ENCODE measurements at places on chromosomes 13 and 19. TPM values are rescaled to one million over a fixed set of nuclear protein-coding genes. Genes with fewer than 3 reads are reported as not detected.

CEACAM20 gene
- not detected for total RNA-seq

KIR3DL2 gene
- total RNA-seq = not detected

ZIM2 gene
- total RNA-seq = 0.26 TPM

RDH8 gene
- total RNA-seq = not detected

NLRP11 gene
- not detected for total RNA-seq

ERICH4 gene
- total RNA-seq = not detected

SIAH3 gene
- total RNA-seq = not detected

GPR12 gene
- total RNA-seq = not detected

CPB2 gene
- not detected for total RNA-seq

BICRA gene
- 2.8 TPM for total RNA-seq

LHB gene
- not detected for total RNA-seq

ZNF491 gene
- 3.0 TPM for total RNA-seq

ZSCAN5C gene
- total RNA-seq = not detected

WDFY2 gene
- total RNA-seq = 5.0 TPM

ZNF493 gene
- total RNA-seq = 26.9 TPM

PODNL1 gene
- total RNA-seq = 0.87 TPM

CGB3 gene
- total RNA-seq = not detected

TTC9B gene
- total RNA-seq = not detected

TMEM238 gene
- total RNA-seq = 0.12 TPM

OR4F17 gene
- total RNA-seq = not detected

ADAMTSL5 gene
- 3.7 TPM for total RNA-seq

IGFL2 gene
- total RNA-seq = not detected

SERPINE3 gene
- total RNA-seq = not detected

CERS4 gene
- 6.0 TPM for total RNA-seq

SPIB gene
- not detected for total RNA-seq

CDC34 gene
- 74.1 TPM for total RNA-seq

PTGER1 gene
- total RNA-seq = 15.5 TPM

PSG2 gene
- total RNA-seq = not detected

DMAC2 gene
- 20.0 TPM for total RNA-seq

FAM216B gene
- total RNA-seq = not detected

ZNF100 gene
- 3.9 TPM for total RNA-seq

NKPD1 gene
- 0.06 TPM for total RNA-seq
